ENCODE measurements at places on chromosomes 6 and 20.
A peak's percentile ranks its signal among the peaks of the same experiment; 100 is the strongest.

DNA sequence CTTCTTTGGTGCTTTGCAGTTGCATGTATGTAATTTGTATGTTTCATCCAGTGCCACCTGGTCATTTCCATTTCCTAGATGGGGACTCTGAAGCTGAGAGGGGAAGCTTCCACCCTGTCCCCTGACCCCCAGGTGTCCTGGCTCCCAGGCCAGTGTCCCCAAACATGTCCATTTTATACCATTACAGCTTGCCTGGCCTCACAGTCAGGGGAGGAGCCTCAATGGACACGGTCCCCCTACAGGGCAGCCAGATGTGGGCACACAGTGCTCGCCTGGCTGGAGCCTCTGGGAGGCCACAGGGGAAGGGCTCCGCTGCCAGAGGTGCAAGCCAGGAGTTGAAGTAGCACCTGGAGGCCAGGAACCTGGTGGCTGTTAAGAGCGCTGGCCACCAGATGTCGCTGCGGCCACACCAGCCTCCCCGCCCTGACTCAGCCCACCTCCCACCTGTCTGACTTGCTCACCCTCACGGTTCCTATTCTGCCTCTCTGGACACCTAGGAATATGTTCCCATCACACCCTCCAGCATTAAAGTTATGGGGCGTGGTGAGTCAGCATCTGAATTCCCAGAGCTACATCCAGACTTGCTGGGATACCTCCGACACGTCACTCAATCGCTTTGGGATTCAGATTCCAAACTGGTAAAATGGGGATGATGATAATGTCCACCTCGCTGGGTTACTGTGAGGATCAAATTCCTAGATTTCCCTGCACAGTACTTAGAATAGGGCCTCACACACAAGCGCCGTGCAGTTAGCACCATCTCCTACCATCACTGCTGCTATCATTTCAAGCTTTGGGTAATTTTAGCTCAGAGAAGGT is 107.4 kb downstream of the SULF2 start:
- peak; percentile 45 for DNase-seq

- DNase-seq: peak; percentile 62
Observed at GRCh38 chr20:58888521-58889333, 36.2 kb downstream of the GNAS start.

- no peak for DNase-seq
Observed at GRCh38 chr20:19950042-19950441, 67.1 kb upstream of the NAA20 start.

DNA sequence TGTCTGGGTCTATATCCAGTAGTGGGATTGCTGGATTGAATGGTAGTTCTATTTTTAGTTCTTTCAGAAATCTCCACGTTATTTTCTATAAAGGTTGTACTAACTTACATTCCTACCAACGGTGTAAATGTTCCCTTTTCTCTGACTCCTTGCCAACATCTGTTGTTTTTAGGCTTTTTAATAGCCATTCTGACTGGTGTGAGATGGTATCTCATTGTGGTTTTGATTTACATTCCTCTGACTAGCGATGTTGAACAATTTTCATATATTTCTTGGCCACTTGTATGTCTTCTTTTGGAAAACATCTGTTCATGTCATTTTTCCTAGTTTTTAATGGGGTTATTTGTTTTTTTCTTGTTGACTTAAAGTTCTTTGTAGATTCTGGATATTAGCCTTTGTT is 99.3 kb downstream of the BMP2 start:
- DNase-seq: no peak

- DNase-seq: no peak
Observed at GRCh38 chr6:136474241-136474640, 76.0 kb downstream of the MAP7 start.

GRCh38 chr6:135268740-135269139 is 87.6 kb downstream of the MYB start:
- no peak for DNase-seq

DNA sequence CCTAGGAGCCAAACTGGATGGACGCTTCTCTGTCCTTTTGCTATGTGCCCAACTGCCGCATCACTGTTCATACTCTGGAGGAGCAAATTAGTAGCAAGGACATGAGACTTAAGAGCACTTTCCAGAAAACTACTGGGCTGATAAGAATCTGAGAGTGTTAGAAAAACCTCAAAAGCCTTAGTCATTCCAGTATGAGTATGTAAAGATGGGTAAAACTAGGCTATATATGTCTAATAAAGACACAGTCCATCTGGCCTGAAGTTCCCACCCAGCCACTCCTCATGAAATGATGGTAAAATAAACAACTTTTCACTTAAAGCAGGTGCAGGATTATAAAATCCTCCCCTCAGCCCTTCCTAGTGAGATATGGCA is 30.6 kb downstream of the SHLD1 start:
- no peak for DNase-seq

DNA sequence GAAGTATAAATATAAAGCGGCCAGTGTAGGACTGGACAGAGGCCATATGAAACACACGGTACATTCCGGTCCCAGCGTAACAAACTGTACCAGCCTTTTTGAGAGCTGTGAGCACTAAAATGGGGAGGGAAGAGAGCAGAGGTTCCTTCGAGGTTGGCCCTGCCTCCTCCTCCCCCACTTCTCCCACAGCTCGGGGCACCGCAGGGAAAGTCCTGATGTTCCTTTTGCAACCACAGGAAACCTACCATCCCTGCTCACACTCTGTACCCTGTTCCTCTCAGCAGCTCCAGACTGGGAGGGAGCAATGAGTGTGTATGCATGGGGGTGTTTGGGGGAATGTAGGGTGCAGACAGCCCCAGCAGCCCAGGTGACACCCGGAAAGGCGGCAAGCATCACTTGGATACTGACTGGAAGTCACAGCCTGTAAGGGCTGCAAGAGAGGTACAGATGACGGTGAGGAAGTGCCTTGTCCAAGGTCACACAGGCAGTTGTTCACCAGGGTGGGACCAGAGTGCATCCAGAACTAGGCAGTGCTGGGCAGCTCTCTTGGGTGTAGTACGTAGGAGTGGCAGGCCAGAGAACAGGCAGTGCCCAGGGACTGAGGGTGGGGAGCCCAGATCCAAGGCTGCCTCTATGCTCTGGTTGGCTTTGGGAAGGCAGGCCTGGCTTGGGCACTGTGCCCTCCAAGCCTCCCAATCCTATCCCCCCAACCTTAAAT is 11.0 kb upstream of the ARMC12 start:
- DNase-seq: no peak

DNA sequence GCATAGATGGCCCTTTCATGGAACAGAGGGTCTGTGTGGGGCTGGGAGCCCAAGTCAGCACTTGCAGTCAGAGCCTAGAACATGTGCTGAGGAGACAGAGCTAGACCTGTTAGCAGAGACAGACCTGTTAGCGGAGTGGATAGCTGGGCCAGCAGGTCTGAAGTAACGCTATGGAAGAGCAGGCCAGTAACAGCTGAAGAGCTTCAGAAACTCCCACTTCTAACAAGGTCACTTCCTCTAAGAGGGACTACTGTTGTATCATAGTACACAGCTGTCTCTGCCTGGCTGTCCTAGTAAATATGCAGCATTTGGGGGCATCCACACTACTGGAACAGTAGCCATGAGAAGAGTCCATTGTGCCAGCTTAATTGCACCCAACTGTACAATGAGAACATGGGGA is 41.2 kb upstream of the POLR1H start:
- no peak for DNase-seq

DNA sequence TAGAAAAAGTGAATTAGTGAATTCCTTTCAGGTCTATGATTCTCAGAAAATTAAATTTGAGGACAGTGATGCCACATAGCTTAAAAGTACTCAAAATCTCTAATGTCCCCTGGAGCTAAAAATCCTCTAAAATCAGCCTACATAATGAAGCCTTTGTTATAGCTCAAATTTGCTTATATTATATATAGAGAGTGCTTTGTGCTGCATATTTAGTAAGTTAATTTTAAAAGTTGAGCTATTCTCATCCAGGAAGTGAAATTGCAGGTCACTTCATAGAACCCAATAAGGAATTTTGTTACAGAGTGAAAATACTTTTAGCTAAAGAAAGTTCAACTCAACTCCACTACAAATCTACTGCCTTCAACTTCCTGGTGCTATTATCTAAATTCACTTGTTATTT is 507.5 kb upstream of the MAP3K7 start:
- DNase-seq: no peak

Measured in COR-L47 (cell line).